ENCODE measurements at places on chromosomes 4 and X.

- no peak for DNase-seq
Measured at GRCh38 chrX:55389376-55389775, 62.6 kb upstream of the MAGEH1 start.

DNA sequence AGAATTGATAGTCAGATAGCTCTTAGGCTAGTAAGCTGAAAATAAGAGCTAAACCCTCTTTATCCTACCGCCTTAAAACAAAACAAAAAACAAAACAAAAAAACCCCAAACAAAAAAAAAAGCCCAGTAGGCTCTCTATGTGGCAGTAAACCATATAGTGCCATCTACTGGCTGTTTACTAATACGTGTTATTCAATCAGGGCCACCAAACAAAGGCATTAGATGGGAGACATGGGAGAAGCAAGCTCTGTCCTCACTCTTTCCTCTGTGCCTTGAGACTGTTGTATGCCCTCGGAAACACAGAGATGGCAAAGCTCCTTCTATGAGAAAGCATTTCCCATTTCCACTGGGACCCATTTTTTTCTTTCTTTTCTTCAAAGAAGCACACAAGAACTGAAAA is 148.8 kb upstream of the MID1 start:
- no peak for DNase-seq

GRCh38 chr4:168451331-168451730 is 29.0 kb downstream of the DDX60L start:
- no peak for DNase-seq

DNA sequence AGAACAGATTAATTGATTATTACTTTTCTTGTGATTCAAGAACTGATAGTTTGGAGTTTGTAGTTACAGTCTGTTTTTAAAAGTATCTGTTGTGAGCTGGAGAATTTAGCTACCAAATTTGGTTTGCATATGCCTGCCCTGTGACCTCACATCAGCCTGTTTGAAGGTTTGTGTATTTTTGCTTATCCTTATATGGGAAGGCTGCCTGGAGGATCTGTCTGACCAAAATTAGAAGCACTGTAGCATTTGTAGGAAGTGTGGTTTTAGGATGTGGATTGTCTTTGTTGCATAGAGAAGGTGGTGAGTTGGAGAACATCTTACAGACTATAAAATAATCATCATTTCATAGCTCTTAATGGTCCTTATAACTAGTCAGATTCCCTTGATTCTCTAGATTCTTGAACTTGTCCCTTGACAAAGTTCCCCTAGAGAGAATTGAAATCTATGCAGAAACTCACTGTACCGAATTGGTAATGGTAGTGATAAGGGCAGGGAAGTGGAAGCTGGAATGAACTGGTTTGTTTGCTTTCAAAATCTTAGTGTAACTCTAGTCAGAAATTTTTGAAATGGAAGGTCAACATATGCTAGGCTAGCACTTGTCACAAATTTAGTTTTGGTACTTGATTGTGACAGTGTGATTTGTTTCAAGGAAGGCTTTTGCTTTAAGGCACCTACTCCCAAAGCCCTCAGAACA is 57.3 kb downstream of the SH3BGRL start:
- no peak for DNase-seq

GRCh38 chr4:32684160-32684559 is 1964.0 kb downstream of the PCDH7 start:
- DNase-seq, result no peak

- no peak for DNase-seq
Measured at GRCh38 chr4:8220661-8221450, 21.8 kb downstream of the SH3TC1 start.

DNA sequence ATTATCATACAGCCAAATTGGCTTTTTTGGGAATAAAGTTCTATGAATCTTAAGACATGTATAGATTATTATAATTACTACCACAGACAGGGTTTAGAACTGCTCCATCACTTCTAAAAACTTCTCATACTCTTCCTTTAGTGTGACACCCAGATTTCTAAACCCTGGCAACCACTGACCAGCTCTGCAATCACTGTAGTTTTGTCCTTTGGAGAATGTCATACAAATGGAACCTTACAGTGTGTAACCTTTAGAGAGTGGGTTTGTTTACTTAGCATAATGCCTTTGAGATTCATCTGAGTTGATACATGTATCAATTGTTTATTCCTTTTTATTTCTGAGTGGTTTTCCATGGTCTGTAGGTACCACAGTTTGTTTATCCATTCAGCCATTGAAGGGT is 95.0 kb downstream of the TMEM164 start:
- no peak for DNase-seq

DNA sequence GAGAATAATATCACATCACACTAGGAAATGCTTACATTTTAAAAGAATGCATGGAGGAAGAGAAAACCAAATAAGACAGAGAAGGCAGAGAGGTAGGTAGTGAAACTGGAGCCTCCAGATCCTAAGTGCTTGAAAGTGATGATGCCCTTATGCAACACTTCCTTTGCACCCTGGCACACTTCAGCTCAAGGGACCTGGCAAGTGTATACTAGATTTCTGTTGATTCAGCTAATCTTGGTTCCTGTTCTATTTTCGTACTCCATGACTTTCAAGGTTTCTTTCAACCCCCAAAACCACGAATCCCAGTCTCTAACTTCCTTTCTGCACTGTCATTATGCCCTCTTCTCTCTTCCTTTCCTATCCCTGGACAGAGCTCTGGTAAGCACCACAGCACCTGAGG is 36.9 kb upstream of the SH3KBP1 start:
- DNase-seq, result no peak

- DNase-seq, result no peak
Measured at GRCh38 chr4:123233136-123233768, 163.3 kb upstream of the SPRY1 start.

DNA sequence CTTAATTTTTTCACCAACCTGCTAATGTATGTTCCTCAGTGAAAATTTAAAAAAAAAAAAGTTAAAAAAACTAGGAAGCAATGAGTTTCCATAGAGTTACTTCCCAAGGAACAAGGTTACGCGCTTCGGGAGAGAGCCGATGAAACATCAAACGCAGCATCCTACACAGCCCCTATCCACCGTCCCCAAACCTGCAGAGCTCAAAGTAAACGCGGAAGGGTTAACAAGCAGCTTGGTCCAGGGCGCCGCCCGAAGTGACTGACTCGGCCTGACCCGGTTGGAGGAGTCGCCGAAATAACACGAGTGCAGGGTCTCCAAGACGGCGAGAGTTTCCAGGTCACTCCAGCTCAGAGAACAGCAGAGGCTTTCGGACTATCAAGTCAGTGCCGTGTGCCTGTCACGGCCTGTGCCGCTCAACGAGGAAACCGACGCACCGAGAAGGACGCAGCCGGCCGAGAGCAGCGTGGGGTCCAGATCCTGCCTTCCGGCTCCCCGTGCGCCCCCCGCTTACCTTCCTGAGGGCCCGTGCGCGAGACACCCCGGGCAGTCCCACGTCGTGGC is 512 bp downstream of the NOP14 start:
- peak; percentile 74 for DNase-seq

- peak; percentile 71 for DNase-seq
Measured at GRCh38 chr4:140851032-140851636, 94.9 kb upstream of the TBC1D9 start.

DNA sequence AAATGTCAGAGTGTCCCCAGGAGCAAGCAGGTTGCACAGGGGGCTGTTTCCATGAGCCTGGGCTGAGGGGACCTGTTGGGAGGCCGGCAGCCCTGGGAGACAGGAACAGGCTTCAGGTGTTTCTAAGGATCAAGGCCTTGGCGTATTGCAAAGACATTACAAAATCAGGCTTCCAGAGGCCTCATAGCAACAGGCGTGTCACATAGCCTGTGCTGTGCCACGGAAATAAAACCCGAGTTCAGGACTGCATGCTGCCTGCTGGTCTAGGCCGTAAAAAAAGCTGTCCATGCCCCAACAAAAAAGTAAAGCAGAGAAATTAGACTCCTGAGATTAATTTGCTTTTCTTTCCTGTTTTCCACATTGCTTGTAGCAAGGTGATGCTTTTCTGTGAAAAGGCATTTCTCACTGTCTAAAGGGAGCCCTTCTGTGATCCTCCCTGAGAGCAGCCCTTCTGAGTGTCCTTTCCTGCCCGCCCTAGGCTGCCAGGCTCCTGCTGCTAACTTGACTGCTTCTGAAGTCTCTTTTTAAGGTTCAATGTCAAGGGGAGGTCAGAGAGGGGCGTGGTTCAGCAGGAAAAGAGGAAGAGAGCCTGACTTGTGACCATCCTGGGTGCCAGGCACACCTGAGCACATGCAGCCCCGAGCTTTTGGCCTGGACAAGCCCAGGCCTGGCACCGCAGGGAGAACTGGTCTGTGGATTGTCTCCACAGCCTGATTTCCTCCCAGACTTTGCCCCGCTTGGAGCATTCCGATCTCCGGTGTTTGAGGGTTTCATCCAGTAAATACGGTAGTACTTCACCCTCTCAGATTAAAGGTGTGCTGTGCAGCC is 21.3 kb downstream of the SHROOM2 start:
- DNase-seq, result no peak

GRCh38 chr4:84024405-84024804 is 474.7 kb downstream of the NKX6-1 start:
- DNase-seq, result no peak

DNA sequence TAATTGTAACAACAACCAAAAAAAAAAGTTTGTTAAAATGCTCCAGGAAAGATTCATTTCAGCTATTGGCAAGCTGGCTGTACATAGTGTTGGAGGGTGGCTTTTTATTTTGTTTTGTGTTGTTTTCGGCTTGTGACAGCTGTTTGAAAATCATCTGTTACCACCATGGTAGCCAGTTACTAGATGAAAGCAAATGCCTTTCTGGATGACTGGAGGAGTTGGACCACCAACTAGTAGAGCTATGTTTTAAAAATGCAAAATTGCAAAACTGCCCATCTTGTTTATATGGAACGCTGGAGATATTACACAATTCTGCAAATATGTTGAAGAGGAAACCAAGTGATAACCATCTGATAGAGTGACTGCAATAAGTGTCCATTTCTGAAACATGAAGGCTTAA is 53.2 kb upstream of the TNIP3 start:
- no peak for DNase-seq

GRCh38 chr4:163681208-163681821 is 186.8 kb downstream of the TMA16 start:
- no peak for DNase-seq

GRCh38 chrX:40402831-40403533 is 177.8 kb upstream of the ATP6AP2 start:
- DNase-seq, result no peak

GRCh38 chrX:121456315-121456714 is 408.9 kb downstream of the GLUD2 start:
- no peak for DNase-seq

- no peak for DNase-seq
Measured at GRCh38 chr4:171924746-171925376, 111.7 kb downstream of the GALNTL6 start.

DNA sequence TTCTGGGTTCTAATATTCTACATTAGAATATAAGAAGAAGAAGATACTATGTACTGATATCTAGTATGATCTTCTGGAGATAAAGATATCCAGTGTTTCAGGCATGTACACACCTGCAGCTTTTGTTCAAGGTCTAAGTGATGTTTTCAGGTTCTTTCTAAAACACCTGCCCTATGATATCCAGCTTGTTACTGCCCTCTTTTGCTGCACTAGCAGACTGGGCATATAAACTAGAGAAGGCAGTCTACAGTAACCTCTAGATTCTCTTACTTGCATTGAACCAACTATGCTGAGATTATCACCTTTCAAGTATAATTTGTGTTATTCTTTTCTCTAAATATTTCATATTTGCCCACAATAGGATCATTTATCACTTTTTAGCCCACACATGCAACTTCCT is 1.9 kb upstream of the FRYL start:
- no peak for DNase-seq

DNA sequence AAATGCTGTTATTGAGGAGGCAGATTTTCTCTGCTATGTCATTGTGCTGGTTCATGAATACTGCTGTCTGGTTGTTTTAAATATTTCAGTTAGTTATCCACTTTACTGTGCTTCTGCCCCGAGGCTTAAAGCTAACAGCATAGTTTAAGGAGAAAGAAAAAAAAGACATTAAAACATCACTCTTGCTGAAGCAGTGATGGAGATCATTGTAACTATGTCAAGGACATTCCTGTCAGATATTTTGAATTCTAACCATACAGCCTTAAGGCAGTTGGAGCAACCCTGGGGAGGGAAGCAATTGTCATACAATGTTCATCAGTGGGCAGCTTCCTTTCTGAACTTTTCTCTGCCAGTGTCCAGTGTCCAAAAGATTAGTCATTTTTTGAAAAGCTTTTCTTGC is 199.0 kb upstream of the DDX53 start:
- no peak for DNase-seq

GRCh38 chr4:121073004-121073435 is 685 bp upstream of the NDNF start:
- DNase-seq, result no peak

GRCh38 chr4:5757091-5757490 is 46.1 kb downstream of the EVC start:
- DNase-seq, result no peak

DNA sequence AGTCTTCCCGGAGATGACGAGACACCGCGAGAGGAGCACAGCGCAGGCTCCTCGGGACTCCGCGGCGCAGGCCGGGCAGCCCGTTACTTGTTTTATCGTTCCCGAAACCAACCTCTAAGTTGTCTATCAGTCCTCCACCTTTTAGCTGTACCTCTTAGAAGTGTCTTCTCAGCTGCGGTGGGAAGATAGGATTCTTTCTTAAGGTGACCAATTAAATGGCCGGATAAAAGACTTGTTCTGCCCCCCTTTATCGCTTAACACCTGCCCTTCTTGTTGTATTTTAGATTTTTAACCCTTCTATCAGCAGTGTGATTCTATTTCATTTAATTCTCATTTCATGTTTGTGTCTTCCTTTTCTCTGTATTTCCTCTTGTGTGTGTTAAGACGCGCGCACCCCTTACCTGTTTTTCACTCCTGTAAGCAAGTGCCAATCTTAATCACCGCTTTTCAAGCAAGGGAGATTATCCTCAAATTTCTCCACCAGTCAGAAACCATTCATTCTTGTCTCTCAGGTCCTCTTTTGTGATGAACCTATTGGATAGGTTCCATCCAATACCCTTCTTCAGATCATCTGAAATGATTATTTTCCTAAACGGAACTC is at the start of gene SLC9B2:
Gene SLC9B2 (minus strand): TSS at position 15 of the 601 bp plus-strand sequence. CDS start 9,211 bp downstream, outside the sequence.
- no peak for DNase-seq

GRCh38 chrX:15998350-15998749 is 125.0 kb upstream of the GRPR start:
- no peak for DNase-seq

GRCh38 chrX:32408389-32408788 is 803.0 kb downstream of the DMD start:
- no peak for DNase-seq

GRCh38 chr4:26451597-26451996 is 38.7 kb downstream of the CCKAR start:
- no peak for DNase-seq

DNA sequence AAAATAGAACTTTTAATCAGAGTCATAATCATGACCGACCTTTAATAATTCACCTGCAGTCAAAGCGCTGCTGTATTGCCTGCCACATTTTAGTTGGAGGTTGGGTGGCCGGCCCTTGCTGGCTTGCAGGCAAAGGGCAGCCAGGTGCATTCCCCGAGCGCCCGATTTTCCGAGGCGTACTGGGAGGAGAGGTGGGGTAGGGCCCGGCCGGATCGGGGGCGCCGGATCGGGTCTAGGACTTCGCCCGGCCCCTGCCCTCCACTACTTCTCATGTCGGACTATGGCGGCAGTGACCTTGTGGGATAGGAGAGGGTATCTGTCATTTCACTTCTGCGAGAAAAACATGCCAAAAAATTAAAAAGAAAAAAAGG is 2.5 kb upstream of the RS1 start:
- DNase-seq, result peak; percentile 49
